ENCODE measurements at places on chromosomes 13 and 19.

- no peak for DNase-seq
Measured at GRCh38 chr19:47433121-47433520, 13.8 kb upstream of the MEIS3 start.

DNA sequence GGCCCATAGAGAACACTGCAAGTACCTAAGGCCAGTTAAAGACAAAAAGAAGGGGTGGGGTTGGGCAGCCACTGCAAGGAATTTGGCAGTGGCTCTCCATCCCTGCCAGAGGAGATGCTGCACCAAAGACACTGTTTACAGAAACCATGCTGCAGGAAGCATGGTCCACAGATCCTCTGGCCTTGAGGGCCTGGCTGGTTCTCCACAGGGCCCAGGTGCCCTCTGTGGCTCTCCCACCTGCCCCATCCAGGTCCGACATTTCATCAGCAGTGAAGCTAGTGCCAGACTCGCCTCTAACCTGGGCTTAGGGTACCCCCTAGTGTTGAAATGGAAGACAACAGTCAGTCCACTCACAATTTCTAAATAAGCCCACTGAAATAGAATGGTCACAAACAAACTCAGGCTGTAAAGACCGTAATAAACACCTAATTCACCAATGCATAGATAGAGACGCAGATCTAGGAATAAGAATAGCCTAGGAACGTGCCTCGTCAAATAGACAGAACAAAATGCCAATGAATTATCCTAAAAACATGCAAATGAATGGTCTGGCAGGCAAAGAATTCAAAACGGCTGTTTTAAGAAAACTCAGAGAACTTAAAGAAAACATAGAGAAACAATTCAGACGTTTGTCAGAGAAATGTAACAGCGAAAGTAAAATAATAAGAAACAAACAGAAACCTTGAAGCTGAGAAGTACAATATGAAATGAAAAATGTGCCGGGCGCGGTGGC lies 23.3 kb downstream of the LYPD4 start:
- DNase-seq, result no peak

GRCh38 chr19:4969772-4970531 lies 1.0 kb downstream of the KDM4B start:
- no peak for DNase-seq

DNA sequence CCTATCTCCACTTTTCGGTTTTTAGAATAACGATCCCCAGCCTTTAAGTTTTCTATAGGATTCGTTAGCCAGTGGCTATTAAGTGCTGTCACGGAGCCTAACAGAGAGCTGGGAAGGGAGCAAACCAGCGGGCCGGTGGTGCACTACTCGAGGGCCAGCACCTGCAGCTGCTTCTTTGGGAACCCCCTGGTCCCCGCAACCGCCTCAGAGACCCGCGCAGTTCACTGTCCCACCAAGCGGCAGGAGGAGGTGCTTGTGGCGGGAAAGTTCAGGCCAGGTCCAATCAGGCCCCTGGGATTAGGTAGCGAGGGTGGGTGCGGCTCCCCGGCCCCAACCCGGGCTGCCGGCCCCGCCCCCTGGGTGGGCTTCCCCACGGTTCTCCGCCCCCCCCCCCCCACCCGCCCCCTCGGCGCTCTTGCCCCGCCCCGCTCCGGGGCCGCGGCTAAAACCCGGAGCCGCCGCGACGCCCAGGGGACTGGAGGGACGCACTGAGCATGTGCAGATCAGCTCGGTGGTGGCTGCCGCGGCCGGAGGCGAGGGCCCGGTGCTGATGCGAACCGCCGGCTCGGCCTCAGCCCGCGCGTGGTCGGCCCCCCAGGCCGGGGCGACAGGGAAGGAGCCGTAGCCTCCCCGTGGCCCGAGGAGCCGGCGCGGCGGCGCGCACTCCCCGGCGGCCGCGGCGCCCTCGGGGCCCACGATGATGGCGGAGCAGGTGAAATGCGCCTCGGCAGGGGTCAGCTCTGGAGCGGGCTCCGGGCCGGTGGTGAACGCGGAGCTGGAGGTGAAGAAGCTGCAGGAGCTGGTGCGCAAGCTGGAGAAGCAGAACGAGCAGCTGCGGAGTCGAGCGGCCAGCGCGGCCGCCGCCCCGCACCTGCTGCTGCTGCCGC lies at the start of gene SLAIN1:
TSS of gene SLAIN1 (plus strand) at position 471 of the 887 bp plus-strand sequence. CDS start at position 698, 227 bp downstream.
- peak; percentile 80 for DNase-seq

DNA sequence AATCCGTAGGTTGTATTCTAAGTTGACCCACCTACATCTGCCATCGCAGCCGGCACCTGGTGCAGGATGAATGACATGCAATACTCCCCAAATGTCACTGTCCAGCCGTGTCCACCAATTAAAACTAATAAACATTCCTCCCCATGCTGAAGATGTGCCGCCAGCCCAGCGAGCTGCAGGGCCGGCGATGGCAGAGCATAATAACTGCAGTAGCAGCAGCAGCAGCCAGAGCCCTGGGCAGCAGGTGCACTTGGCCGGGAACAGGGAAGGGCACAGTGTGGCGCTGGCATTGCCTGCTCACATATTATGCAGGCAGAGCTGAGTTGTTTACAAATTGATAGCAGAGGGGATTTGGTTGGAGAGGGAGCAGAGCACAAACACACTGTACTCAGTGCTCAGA lies 754.9 kb downstream of the OLFM4 start:
- no peak for DNase-seq

- no peak for DNase-seq
Measured at GRCh38 chr19:28847468-28847867, 365.5 kb downstream of the UQCRFS1 start.

GRCh38 chr19:35899547-35900214 lies 659 bp downstream of the NFKBID start:
- DNase-seq, result peak; percentile 29

GRCh38 chr13:76764429-76764828 lies 121.8 kb downstream of the KCTD12 start:
- no peak for DNase-seq

- DNase-seq, result no peak
Measured at GRCh38 chr13:66612983-66613382, 617.2 kb downstream of the PCDH9 start.

- DNase-seq, result no peak
Measured at GRCh38 chr19:16095071-16095571, 16.6 kb upstream of the RAB8A start.

DNA sequence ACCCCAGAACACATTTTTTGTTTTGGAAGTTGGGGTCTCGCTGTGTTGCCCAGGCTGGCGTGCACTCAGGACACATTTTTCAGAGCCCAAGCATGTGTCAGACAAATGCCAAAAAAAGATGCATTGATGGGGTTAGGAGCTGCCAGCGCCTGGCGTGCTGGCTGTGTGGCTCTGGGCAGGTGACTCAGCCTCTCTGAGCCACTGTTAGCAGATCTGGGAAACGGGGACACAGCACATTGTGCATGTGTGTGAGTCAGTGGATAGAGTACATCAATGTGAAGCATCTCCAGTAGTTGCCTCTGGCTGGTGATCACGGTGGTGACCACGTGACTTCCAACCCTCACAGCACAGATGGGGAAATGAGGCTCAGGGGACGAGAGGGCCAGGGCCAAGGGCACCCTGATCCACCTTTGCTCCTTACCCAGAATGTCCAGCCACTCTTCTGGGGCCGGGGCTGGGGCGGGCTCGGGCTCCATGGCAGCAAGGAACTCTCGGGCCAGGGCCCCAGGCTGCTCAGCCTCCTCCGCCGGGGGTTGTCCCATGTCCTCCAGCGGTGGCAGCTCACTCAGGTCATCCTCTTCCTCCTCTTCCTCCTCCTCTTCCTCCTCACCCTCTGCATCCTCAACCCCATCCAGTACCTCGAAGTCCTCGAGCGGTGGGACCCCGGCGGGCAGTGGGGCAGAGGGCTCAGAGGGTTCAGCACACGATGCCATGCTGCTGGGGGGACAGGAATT lies 1.9 kb downstream of the FKBP8 start:
- DNase-seq, result no peak

DNA sequence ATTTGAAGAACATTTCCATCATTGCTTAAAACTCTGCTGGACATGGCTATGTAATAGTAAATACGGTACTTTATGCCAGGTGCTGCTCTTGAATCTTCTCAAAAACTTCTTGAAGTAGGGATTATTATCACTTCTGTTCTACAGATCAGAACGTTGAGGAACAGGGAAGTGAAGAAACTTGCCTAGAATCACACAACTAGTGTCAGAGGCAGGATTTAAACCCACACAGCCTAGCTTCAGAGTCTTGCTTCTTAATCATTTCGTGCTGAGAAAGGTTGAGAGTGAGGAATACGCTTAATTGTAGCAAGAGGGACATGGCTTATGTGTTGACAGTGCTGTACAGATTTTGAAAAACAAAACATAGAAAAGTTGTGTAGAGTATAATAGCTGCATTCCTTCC lies 13.5 kb downstream of the TM9SF2 start:
- no peak for DNase-seq

DNA sequence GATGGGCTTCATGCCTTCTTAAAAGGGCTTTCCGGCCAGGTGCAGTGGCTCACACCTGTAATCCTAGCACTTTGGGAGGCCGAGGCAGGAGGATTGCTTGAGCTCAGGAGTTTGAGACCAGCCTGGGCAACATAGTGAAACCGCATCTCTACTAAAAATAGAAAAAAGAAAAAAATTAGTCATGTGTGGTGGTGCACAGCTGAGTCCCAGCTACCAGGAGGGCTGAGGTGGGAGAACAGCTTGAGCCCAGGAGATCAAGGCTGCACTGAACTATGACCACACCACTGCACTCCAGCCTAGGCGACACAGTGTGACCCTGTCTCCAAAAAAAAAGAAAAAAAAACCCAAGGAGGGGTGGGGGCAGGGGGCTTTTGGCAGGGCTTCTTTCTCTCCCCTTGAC lies 7.2 kb downstream of the CARS2 start:
- DNase-seq, result no peak

DNA sequence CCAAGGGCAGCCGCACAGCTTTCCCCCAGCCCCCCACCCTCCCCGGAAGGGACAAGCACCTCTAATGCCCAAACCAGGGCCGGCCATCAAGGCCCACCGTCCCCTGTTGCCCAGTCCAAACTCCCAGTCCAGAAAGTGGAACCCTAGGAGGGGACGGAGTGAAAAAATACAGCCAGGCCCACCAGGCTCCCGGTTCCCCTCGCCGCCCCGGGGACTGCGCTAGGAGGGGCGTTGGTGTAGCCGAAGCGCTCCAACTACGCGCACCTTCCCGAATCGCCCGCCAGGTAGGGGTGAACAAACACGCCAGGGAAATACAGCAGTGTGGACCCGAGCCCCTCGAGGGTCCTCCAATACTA lies 1.3 kb downstream of the KLF16 start:
- DNase-seq, result no peak

DNA sequence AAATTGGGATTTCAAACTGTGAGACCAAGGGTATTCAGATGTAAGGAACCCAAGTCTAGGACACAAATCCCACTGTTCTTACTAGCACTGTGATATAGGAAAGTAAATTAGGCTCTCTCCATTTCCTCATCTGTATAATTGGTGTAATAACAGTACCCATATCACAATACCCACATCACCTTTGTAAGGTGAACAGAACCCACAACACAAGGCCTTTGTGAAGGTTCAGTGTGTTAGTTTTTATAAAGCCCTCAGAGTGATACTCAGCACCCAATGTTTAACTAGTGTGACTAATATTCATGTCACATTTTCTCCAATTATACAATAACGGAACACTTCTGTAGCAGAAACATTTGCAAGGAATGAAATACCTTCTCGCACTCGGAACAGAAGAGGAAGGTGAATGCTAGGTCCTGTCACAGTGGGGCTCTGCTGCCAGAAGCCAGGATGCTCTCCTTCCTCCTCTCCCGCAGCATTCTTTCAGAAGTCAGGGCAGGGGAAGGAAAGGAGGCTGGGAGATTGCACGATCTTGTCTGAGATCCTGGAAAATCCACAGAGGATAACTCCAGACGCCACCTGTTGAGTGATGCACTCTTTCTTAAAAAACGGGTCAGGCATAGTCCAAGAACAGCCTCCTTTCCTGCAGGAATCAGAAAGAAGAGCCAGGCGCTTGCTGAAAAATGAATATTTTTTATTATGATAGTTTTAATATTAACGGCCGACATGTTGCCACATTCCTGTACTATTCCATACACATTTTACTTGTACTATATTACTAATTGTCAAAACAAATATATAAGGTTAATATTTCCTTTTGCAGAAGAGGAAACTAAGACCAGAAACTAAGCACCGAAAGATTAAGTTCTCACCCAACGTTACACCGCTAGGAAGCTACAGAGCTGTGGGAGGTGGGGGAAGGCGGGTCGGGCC lies 762 bp downstream of the ZNF45 start:
- no peak for DNase-seq

DNA sequence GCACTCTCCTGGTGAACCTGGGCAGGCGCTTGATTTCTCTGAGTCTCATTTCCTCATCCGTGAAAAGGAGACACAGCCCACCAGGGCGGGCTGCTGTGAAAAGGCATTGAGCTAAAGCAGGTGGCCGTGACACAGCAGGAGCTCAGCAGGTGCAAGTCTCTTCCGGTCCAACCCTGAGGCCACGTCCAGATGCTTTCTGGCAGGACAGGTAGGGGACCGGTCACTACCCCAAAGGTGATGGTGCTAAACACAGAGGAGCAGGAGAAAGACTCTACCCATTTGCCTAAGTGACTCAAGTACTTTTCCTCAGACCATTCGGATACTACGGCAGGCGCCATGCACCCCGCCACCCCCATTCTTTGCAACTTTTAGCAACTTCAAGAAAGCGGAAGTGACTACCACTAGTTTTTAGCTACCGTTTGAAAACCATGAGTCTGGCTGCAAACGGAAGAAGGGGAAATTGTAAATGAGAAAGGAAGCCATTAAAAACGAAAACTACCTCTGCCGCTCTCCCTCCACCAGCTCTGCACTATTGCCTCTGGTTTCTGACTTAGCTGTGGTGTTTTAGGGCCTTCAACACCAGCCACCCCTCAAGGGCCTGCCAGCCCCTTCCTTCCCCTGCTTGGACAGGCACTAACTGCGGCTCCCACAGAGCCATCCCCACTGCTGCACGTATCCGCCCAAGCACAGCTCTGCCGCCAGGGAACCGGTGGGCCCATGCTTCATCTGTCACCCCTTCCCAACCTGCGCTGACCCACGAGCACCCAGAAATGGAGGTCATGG lies 4.8 kb downstream of the PPP6R1 start:
- no peak for DNase-seq

DNA sequence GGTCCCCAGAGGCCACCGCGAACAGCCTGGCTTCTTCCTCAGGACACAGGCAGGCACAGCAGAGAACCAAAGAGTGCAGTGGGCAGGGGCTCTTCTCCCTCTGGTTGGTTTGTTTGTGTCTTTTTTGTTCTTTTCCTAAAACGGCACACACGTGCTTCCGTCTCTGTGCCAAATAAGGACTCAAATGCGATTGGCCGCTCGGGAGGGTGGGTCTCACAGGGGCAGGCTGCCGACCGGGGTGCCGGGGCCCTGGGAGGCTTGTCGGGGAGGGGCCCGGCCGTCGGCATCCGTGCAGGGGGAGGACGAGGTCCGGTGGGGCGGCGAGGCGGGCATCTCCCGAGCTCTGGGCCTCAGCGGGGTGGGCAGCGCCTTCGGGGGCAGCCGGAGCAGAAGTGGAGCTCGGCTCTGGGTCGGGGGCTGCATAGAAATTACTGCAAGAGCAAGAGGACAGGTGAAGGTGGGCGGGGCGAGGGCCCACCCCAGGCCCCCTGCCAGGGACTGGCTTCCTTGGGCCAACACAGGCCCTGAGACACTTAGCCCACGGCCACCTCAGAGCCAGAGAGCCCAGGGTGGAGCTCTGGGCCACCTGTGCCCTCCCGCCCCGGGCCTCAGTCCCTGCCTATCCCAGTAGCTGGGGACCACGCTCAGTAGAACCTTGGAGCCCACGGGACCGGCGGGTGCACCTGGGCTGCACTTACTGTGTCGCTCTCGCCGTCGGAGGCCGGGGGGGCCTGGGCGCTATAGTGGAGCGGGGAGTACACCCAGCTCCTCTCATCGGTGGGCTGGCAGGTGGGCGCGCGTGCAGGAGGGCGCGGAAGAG lies 6.4 kb upstream of the CACTIN start:
- no peak for DNase-seq
